ENCODE measurements at places on chromosomes 12 and 14.

- no peak for DNase-seq
These were observed 108.2 kb downstream of the SYNE2 start for GRCh38 chr14:63960926-63961567.

DNA sequence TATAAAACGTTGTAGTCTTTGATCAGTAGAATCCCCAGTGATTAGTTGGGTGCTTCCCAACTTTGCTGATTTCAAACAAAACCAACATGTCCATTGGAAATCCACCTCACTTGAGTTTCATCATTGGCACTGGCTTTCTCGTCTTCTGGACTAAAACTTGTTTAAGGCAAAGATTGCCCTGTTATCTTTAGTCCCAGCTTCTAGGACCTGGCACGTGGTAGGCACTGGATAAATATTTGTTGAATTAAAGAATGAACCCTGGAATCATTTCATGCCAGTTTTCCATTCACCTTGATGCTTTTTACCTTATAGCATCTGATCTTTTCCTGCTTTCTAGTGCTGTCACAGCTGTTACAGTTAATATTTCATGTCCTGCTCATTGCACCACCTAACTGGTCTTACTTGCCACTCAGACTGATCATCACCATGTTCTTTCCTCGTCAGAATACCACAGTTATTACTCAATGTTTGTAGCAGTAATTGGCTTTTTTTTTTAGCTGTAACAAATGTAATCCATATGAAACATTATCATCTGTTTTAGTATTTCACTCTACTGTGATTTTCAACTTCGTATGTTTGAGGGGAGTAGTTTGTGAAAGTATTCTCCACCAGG, 7.3 kb upstream of the C12orf50 start:
- DNase-seq = no peak

- DNase-seq = no peak
These were observed 6.0 kb downstream of the KIF26A start for GRCh38 chr14:104144453-104144790.

GRCh38 chr12:21677622-21678277, 20.1 kb upstream of the LDHB start:
- DNase-seq = no peak

- DNase-seq = no peak
These were observed 139.3 kb downstream of the BRMS1L start for GRCh38 chr14:35965400-35965799.

GRCh38 chr14:48826058-48826457, 760.1 kb downstream of the RPS29 start:
- DNase-seq = no peak

DNA sequence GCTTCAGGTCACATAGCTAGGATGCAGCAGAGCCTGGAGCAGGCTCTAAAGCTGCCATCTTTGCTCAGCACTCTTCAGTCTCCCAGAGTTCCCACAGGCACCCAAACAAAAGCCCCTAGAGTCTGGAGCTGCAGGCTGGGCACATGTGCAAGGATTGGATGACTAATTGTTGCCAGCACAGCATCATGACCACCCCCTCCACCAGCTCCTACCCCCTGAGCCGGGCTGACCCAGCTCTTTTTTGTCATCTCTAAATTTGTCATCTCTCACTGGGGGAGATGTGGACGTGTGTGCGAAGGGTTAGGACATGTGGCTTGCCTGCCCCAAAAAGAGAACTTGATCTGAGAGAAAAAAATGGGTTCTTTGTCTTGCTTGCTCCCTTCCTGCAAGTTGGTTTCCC, 4.3 kb upstream of the MMP19 start:
- peak; percentile 58 for DNase-seq

Measured in stimulated activated naive CD8-positive, alpha-beta T cell treated with anti-CD3 and anti-CD28 coated beads, Interleukin-15, Interleukin-2, amounts not matched to agents 100 U/mL and 50 U/mL, for 24 hours (primary cell).